ENCODE measurements at places on chromosomes 11 and 22.

- no peak for DNase-seq
Measured at GRCh38 chr11:9076661-9077060, 14.7 kb downstream of the SCUBE2 start.

DNA sequence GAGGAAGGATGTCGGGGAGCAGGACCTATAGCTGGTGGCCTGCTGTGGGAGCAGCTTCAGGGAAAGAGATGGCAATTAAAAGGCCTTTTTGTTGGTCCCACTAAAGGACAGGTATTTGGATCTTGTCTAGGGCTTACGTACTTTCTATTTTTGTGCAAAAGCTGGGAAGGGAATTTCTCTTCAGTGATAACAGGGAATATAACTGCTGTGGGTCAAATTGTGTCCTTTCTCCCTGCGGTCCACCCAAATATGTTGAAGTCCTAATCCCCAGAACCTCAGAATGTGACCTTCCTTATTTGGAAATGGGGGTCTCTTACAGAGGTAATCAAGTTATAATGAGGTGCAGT lies 14.0 kb downstream of the HSPA8 start:
- DNase-seq = no peak

DNA sequence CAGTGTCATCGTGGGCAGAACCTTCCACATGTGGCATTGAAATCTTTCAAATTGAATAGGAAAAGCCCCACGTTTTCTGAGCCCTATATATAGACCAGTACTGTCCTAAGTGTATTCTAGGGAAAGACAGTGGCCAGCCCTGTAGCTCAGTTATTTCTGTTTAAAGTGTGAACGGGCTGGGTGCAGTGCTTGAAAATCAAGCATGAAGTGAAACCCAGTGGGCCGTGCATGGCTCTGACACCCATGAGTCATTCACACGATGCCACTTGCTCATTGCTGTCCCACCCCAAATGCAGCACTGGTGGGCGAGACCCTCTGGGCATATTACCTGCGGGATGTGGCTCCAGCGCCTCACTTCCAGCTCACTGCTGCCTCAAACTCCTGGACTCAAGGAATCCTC lies 29.8 kb upstream of the CCDC188 start:
- DNase-seq = no peak

GRCh38 chr11:35165423-35166368 lies 26.7 kb downstream of the CD44 start:
- no peak for DNase-seq

GRCh38 chr22:39631381-39632286 lies 61.1 kb downstream of the CACNA1I start:
- DNase-seq = no peak

- no peak for DNase-seq
Measured at GRCh38 chr22:25780673-25781072, 38.7 kb downstream of the MYO18B start.

DNA sequence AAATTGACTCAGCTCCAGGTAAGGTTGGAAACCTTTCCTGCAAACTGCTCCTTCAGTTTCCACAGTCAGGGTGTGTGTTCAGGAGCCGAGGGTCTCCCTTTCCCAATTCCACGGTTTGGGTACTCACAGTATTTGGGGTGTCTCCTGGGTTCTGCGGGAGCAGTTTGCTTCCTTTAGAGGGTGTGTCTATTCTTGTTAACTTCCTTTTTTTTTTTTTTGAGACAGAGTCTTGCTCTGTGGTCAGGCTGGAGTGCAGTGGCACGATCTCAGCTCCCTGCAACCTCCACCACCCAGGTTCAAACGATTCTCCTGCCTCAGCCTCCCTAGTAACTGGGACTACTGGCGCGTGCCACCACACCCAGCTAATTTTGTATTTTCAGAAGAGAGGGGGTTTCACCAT lies 251.4 kb downstream of the LUZP2 start:
- DNase-seq = no peak

DNA sequence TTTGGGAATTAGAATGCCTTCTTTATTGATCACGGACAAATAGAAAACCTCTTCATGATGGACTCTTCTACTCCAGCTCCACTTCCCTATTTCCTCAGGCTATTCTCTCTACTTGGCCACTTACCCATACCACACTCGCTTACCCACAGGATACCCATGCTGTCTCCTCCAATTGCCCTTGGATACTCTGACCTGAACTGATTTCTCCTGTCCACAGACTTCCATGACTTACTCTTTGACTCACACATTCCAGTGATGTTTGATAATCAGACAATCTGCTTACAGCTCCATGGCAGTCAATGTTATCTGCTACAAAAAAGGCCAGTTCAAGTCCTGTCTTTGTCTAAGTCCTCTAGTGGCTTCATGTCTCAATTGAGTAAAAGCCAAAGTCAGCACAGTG lies 292.0 kb upstream of the CTSC start:
- DNase-seq = no peak

DNA sequence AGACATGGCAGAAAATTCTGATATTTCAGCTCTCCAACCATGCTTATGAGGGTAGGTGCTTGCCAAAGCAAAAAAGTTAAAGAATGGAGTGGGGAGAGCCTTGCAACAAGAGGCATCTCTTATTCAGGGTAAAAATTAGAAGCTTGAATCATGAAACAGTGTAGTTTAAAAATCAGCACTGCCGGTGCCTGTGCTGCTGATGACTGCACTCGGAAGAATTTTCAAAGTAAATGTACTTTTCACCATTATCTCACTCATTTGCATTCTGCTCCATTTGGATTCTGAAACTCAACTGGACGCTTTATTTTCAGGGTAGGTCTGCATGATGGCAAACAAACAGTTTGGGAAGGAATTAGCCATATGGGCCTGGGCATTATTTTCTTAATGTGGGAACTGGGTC lies 126.3 kb downstream of the KIRREL3 start:
- no peak for DNase-seq

GRCh38 chr11:22567759-22568158 lies 57.9 kb downstream of the FANCF start:
- no peak for DNase-seq

DNA sequence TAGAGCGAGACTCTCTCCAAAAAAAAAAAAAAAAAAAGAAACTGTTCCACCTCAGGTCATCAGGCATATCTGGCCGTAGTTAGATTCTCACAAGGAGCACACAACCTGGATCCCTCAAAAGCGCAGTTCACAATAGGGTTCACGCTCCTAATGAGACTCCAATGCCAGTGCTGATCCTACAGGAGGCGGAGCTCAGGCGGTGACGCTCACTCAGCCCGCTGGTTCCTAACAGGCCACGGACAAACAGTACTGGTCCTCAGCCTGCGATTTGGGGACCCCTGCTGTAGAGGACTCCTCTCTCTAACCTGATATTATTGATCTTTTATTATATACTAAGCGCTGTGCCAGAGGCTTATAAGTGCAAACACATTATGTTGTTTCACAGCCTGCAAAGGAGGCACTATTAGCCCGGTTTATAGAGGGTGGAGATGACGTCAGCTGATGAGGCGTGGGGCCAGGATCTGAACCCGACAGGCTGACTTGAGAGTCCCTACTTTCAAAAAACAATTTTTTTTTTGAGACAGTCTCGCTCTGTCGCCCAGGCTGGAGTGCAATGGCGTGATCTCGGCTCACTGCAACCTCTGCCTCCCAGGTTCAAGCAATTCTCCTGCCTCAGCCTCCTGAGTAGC lies 4.9 kb upstream of the MAFF start:
- no peak for DNase-seq

DNA sequence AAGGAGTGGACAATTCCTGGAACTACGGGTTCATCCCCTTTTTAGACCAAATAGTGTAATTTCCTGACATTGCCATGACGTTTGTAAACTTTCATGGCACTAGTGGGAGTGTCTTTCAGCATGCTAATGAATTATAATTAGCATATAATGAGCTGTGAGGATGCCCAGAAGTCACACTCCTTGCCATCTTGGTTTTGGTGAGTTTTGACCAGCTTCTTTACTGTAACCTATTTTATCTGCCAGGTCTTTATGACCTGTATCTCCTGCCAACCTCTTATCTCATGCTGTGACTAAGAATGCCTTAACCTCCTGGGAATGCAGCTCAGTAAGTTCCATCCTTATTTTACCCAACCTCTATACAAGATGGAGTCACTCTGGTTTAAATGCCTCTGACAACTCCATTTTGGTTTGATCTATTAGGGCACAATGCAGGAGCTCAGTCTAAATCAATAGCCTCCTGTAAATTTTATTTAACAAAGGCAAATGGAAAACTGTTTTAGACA lies 20.7 kb downstream of the OR10A6 start:
- DNase-seq = no peak

GRCh38 chr11:1219446-1219833 lies 3.4 kb upstream of the MUC5B start:
- no peak for DNase-seq

DNA sequence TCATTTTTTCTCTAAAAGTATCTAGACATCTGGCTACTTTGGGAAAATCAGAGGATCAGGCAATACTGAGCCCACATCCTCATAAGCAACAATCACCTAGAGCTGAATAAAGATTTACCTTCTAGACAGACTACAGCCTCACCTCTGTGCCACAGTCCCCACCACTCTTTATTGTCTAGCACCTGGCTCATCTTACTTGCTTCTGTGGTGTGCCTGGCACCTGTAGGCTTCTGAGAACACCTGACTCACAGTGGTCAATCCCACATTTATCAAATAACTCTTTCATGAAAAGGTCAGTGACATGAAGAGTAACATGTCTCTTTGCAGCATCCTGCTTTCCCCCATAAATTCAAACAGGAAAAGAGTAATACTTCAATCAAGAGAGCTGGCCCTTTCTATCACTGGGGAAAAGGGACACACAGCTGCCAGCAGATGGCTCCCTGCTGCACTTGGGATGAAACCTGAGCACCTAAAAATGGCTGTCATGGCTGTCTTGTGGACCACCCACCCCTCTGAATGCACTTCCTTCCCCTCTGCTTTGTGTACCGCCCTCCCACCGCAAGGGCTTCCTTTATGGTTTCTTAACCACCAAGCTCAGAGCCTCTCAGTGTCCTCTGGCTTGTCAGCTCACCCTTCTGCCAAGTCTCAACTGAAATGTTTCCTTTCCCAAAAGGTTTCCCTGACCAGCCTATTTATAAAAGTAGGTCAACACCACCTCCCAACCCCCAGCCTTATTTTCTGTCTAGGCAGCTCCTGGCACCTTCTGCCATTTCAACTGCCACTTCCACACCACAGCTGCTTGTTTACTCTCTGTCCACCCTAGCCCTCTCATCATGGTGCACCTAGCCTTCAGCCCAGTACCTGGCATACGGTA lies 9.3 kb downstream of the TFIP11 start:
- no peak for DNase-seq

- DNase-seq = no peak
Measured at GRCh38 chr11:32602657-32603415, 19.2 kb downstream of the EIF3M start.

DNA sequence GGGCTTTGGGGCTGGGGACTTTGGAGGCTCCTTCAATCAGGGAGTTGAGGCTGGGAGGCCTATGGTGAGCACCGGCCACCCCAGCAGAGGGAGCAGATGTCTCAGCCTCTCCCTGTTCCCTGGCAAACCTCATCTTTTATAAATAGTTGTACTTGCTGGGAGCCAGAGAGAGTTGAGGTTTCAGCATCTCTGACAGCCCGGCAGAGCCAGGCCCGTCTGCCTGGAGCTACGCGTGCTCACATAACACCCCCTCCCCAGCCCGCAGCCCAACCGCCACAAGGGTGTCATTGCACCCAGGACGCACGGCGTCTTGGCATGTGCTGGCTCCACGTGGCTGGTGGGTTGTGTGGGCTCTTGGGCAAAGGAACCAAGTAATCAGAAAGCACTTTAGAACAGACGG lies 127.1 kb downstream of the CHST1 start:
- no peak for DNase-seq

- DNase-seq = no peak
Measured at GRCh38 chr22:24106385-24107381, 74.6 kb upstream of the SUSD2 start.

Data from tibial artery (tissue), 4 donors.